ENCODE measurements at places on chromosomes 6 and 20. TPM values are rescaled to one million over a fixed set of nuclear protein-coding genes. Genes with fewer than 3 reads are reported as not detected.

FAM209A gene
- 0.52 TPM for total RNA-seq

CCR6 gene
- total RNA-seq = not detected

MCHR2 gene
- not detected for total RNA-seq

RAD21L1 gene
- not detected for total RNA-seq

CALHM4 gene
- total RNA-seq = not detected

ZSCAN31 gene
- 6.2 TPM for total RNA-seq

KIAA0408 gene
- total RNA-seq = 7.8 TPM

OPRL1 gene
- total RNA-seq = 0.50 TPM

SUMO4 gene
- 2.8 TPM for total RNA-seq

MLN gene
- 0.65 TPM for total RNA-seq

ULBP2 gene
- not detected for total RNA-seq

PNLDC1 gene
- 0.17 TPM for total RNA-seq

RTN4IP1 gene
- 7.1 TPM for total RNA-seq

PRL gene
- total RNA-seq = 0.48 TPM

MAN1A1 gene
- total RNA-seq = 52.2 TPM

ANKRD66 gene
- total RNA-seq = 0.34 TPM

THEMIS gene
- not detected for total RNA-seq

RBBP9 gene
- total RNA-seq = 14.0 TPM

SLC26A8 gene
- not detected for total RNA-seq

ABHD16A gene
- total RNA-seq = 91.3 TPM

NT5E gene
- 11.6 TPM for total RNA-seq

SALL4 gene
- total RNA-seq = 12.6 TPM

TINAG gene
- total RNA-seq = not detected

GNAS-AS1 gene
- 6.1 TPM for total RNA-seq

IER3 gene
- total RNA-seq = 40.1 TPM

TCF21 gene
- total RNA-seq = 1.3 TPM

ANGPT4 gene
- total RNA-seq = not detected

TTK gene
- 13.4 TPM for total RNA-seq

TFB1M gene
- total RNA-seq = 18.5 TPM

SMIM26 gene
- total RNA-seq = 61.6 TPM

CDH4 gene
- 8.3 TPM for total RNA-seq

MYL9 gene
- 59.0 TPM for total RNA-seq

PDE10A gene
- total RNA-seq = 10.8 TPM

SLC2A10 gene
- total RNA-seq = 15.8 TPM

SMPDL3A gene
- total RNA-seq = 9.4 TPM

C20orf141 gene
- not detected for total RNA-seq

ETV7 gene
- 1.7 TPM for total RNA-seq

GJA10 gene
- not detected for total RNA-seq

EYS gene
- 3.0 TPM for total RNA-seq

SRSF12 gene
- total RNA-seq = 3.9 TPM

PGBD1 gene
- total RNA-seq = 3.6 TPM

RALGAPA2 gene
- 28.1 TPM for total RNA-seq

PXMP4 gene
- total RNA-seq = 12.2 TPM

CLPSL1 gene
- total RNA-seq = not detected
